NT2/D1 (cell line): ENCODE measurements at places on chromosomes 13 and 19.

DNA sequence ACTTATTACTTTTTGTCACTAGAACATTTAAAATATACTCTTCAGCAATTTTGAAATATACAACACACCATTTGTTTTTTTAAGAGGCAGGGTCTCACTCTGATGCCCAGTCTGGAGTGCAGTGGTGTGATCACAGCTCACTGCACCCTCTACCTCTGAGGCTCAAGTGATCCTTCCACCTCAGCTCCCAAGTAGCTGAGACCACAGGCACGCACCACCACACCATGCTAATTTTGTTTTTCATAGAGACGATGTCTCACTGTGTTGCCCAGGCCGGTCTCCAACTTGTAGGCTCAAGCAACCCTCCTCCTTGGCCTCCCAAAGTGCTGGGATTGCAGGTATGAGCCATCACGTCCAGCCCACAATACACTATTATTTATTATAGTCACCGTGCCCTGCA lies 2.6 kb downstream of the IGFL2 start:
- no peak for DNase-seq

DNA sequence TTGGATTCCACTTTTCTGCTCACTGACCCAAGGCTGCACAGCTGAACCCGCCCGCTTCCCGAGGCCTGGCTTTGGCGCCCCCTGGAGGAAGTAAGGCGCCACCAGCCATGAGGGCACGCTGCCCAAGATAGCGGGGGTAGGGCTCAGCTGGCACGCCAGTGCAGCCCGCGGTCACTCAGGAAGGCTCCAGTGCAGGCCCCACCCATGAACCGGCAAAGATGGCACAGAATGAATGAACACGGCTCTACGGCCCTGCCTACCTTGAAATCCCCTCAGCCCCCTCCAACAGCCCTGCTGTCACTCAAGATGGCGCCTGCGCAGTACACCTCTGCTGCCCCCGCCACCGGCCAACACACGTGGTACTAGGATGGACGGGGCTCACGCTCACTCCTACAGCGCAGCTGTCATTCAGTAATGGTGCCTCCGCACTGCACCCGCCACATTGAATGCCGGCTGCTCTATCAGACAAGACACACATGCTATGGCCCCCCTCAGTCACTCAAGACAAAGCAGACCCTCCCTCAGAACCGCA lies 3.0 kb downstream of the PEG3 start:
- peak; percentile 66 for DNase-seq

DNA sequence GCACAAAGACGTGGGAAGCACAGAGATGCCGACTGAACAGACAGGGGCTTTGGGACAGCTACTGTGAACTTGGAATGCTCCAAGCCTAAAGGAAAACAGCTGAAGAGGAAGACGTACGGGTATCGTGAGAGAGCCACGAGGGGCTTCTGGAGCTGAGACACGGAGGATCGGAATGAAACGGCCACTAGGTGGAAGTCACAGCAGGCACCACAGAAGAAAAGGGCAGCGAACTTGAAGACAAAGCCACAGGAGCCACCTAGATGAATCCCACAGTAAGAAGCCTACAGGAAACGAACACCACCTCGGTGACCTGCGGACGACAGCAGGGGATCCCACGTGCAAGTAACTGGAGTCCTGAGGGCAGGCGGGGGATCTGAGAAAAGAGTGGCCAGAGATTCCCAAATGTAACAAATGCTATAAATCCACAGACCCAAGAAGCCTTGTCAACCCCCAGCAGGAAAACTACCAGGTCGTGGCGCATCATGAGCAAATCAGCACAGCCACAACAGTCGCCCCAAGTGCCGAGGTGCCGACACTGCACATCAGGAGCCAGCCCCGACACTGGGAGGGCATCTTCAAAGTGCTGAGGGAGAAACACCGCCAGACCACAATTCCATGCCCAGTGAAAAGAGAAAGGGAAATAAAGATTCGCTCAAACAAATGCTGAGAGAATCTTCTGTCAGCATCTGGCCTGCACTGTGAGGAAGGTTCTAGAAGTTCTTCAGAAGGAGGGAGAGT lies 39.3 kb upstream of the ISYNA1 start:
- no peak for DNase-seq

- DNase-seq: no peak
These were observed 76.4 kb upstream of the MCF2L start for GRCh38 chr13:112892426-112893206.

- no peak for DNase-seq
These were observed 504.9 kb downstream of the FGF9 start for GRCh38 chr13:22175815-22176214.

- no peak for DNase-seq
These were observed 83.0 kb upstream of the FNDC3A start for GRCh38 chr13:48892688-48893075.

DNA sequence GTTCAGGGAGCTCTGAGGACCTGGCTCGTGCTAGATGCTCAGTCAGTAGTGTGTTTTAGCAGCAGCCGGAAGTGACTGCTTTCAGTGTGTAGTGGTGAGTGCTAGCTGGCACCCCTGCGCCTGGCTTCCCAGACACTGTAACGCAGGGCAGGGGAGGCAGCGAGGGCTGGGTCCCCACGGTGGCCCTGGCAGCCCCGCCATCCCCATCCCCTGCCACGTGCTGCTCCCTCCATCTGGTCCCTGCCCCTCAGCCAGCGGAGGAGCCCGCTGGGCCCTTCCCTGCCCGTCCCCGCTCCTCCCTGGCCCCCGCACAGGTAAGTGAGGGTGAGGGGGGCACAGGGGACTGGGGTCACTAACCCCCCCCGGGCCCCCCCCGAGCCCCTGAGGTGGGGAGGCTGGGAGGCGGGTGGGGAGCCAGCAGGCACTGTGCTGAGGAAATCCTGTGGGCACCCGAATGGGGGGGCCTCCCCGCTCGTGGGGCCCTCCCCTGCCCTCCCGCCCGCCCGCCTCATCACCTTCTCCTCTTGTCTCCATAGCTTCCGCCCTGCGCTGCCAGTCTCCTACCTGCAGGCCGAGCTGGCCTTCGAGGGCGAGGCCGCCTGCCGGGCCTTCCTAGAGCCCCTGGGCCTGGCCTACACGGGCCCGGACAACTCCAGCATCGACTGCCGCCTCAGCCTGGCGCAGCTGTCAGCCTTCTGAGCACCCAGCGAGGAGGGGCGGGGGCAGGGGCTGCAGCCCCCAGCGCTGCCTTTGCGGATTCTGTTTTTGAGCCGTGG lies 3.2 kb downstream of the LENG9 start:
- DNase-seq: no peak

GRCh38 chr19:40611900-40612698 lies 10.9 kb downstream of the LTBP4 start:
- no peak for DNase-seq

DNA sequence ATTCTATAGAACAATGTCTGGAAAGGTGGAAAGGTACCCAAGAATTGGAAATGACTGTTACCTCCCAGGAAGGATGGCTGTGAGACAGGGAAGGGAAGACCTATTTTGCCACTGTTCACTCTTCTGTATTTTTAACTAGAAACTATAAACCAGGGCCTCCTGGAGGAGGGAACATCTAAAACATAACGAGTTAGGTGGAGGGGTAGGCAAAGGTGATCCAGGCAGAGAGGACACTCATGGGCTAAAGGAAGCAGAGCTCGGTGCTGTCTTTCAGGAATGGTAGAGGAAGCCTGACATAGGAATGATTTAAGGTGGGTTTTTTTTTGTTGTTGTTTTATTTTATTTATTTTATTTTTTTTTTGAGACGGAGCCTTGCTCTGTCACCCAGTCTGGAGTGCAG lies 5.8 kb downstream of the EIF3K start:
- DNase-seq: no peak

- DNase-seq: no peak
These were observed 19.6 kb upstream of the B3GNT3 start for GRCh38 chr19:17775245-17775927.

GRCh38 chr13:76210262-76210661 lies 574.1 kb downstream of the LMO7 start:
- no peak for DNase-seq

- no peak for DNase-seq
These were observed 4.7 kb upstream of the GJB2 start for GRCh38 chr13:20197361-20197834.

DNA sequence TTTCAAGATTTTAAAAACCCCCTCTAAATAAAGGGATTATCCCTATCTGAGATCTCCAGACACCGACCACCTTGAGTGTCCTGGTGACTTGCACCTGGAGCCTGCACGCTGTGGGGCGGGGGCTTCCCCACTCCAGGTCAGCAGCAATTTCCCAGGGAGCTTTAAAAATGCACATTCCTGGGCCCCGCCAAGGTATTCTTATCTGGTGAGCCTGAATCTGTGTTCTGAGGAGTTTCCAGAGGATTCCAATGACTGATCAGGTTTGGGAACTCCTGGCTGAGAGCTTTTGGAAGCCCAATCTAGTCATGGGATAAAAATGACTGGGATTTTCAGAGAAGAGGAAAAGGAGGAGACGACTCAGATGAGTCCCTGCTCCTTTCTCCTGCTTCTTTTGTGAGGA lies 66.1 kb downstream of the FGF9 start:
- DNase-seq: no peak

GRCh38 chr13:73254827-73255226 lies 196.0 kb downstream of the KLF5 start:
- no peak for DNase-seq

- no peak for DNase-seq
These were observed 321.2 kb upstream of the NBEA start for GRCh38 chr13:34620862-34621261.

GRCh38 chr19:50799547-50799851 lies 9.3 kb downstream of the ACP4 start:
- DNase-seq: no peak

GRCh38 chr13:71922194-71922593 lies 55.2 kb upstream of the DACH1 start:
- DNase-seq: no peak

DNA sequence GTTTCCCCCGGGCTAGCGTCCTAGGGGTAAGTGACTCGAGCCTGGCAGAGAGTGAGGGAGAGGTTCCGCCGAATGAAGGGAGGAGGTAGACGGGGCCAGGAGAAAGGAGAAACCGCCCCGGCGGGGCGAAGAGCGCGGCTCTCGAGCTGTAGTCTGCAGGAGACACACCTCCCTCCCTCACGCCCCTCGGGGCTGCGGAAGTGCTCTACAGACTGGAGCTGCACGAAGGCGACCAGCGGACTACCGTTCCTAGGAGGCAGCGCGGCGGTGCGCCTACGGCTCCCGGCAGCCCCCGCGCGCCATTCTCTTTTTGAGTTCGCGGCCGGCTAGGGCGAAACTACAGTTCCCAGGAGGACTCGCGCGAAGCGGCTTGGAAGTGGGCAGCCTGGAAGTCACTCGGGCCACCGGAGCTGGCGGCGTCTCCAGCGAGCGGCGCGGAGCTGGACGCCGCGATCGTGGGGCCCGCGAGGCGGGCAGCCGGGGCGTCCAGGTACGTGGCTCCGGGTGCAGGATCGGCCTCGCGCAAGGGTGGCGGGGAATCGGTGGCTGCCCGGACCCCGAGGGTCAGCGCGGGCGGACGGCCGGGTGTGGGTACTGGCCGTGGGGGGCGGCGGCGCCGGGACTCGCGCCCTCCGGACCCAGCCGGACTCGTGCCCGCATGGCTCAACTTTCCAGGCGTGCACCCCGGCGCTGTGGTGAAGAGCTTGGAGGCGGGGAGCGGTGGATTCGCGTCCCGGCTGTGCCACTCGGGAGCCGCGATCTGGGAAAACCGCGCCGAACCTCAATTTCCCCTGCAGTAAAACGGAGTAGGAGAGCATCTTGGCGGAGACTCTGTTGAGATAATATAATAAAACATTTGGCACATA lies at the start of gene SIPA1L3:
TSS of gene SIPA1L3 (plus strand) at position 340 of the 866 bp plus-strand sequence. CDS start 174,358 bp downstream, outside the sequence.
- DNase-seq: peak; percentile 94

DNA sequence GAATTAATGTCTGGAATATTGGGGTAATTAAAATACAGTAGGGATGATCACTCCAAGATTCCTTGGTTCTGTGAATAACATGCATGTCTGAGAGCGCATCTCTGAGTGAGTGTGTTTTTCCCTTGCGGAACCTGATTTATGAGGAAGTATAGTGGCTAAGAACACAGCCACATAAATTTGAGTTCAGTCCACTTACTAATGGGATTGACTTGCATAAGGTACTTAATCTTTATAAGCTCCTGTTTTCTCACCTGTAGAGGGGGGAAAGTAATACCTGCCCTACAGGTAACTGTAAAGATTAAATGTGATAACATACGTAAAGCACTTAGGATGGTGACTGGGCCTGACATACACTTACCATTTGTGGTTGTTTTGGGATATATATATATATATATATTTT lies 60.8 kb downstream of the KLF5 start:
- no peak for DNase-seq

DNA sequence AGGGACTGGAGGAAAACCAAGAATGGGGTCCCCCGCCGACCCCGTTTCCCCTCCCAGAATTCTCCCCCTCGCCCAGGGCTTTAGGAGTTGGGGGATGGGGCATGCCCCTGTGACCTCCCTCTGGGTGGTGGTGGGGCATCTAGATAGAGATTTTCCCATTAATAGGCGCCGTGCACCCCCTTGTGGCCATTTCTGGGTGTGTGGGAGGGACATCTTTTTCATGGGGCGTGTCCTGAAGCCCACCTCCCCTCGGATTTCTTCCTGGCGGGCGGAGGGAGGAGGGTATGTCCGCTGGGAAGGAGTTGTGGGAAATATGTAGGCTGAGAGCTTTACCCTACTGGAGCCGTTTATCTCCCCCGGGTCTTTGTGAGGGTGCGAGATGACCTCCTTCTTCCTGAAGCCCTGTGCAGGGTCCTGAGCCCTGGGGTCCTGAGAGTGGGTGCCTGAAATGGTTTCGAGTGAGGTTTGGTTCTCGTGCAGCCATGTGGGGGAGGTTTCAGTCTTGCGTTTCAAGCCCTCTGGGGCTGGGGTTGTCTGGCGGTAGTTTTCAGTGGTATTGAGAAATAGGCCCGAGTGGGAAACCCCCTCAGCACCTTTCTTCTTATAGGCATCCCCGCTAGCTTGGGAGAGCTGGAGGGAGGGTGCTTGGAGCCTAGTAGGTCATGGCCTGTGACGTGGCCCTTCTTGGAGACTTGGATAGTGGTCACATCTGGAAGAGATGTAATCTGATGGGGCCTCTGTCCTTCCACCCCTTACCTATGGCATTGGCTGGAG lies 1.0 kb downstream of the PRMT1 start:
- DNase-seq: peak; percentile 69

GRCh38 chr13:39306639-39307589 lies 268.7 kb downstream of the NHLRC3 start:
- no peak for DNase-seq

DNA sequence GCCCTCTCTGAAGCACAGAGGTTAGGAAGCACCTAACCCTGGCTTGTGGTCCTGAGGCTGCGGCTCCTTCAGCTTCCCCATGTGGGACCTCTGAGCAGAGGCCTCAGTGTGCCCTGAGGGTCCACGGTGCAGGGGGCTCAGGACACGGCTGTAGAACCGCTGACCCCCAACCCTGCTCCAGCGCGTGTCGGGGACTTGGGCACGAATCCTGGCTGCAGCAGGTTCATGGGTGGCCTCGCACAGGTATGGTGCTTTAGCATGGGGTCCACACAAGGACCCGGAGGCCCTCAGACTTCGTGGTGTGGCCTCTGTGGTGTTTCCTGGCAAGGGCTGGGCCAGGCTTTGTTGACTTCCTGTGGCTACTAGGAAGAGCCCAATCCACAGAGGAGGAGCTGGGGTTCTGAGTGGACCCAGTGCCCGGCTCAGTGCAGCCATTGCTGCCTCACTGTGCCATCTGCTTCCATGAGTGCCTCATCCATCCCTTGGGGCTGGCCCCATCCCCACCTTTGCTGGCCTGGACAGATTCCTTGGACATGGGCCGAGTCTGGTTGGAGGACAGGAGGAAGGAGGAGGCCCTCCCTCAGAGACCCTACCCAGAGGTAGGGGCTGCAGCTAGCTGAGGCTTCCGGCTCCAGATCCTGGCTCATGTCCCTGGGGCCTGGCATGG lies 24.5 kb downstream of the ZBTB7A start:
- DNase-seq: no peak
